ENCODE measurements at places on chromosomes 7 and 10.
A peak's percentile ranks its signal among the peaks of the same experiment; 100 is the strongest.

- DNase-seq: no peak
These were observed 3.7 kb upstream of the IFIT1B start for GRCh38 chr10:89373916-89374711.

GRCh38 chr7:47179812-47180515 is 401.9 kb downstream of the TNS3 start:
- DNase-seq: peak; percentile 2

DNA sequence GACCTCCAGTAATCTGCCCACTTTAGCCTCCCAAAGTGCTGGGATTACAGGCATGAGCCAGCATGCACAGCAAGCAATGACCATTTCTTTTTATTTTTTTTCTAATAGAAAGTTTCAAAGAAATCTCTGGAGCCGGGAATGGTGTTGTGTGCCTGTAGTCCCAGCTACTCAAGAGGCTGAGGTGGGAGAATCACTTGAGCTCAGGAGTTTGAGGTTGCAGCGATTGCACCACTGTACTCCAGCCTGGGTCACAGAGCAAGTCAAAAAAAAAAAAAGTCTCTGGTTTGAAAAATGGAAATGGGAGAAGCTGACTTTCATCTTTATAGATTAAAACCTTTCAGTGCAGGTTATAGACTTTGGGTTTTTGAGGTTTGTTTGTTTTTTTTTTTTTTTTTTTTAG is 44.8 kb upstream of the KMT2E start:
- no peak for DNase-seq

DNA sequence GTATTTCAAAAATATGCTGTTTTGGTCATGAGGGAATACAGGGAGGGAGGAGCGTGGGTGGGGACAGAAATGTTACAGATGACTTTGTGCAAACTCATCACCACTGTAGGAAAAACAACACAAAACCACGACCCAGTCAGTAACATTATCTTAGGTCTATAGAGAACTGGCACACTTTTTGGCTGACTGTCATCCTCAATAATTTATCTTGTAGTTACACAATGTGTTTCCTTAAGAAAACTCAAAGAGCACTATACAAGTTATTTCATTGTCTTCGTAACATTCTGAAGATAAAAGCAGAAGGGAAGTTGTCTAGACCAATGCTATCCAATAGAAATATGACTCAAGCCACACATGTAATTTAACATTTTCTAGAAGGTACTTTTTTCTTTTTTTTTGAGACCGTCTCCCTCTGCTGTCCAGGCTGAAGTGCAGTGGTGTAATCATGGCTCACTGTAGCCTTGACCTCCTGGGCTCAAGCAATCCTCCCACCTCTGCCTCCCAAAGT is 16.9 kb upstream of the CDK14 start:
- no peak for DNase-seq

- DNase-seq: no peak
These were observed 14.3 kb downstream of the ADCY1 start for GRCh38 chr7:45588466-45588865.

GRCh38 chr7:17590221-17590620 is 291.8 kb downstream of the AHR start:
- DNase-seq: no peak

- DNase-seq: no peak
These were observed 13.8 kb upstream of the POT1 start for GRCh38 chr7:124943472-124943871.

GRCh38 chr10:11331726-11332125 is 279.7 kb downstream of the USP6NL start:
- no peak for DNase-seq

DNA sequence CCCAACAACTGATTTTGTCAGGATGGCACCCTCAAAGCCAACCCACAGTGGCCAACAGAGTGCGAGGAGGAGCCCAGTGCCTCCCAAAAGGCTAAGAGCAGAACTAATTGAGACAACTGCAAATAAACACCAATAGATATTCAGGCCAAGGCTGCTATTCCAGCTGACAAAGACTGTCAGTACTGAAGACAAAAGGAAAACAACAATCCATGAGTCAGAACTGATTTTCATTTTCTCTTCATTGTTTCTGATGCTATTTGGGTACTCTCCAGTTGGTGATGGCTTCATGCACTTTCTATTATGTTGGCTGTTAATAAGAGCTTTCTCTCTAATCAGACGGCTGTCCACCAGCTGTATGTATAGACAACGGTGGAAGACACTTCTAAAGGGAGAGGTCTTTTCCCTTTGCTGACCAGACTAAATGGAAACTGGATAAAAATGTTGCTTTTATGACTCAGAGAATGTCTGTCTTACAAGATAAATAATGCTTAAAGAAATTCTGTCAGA is 515.9 kb downstream of the PARD3 start:
- DNase-seq: no peak

GRCh38 chr7:87170828-87171227 is 18.6 kb downstream of the DMTF1 start:
- DNase-seq: no peak

GRCh38 chr7:16205466-16205865 is 215.9 kb downstream of the CRPPA start:
- DNase-seq: no peak

DNA sequence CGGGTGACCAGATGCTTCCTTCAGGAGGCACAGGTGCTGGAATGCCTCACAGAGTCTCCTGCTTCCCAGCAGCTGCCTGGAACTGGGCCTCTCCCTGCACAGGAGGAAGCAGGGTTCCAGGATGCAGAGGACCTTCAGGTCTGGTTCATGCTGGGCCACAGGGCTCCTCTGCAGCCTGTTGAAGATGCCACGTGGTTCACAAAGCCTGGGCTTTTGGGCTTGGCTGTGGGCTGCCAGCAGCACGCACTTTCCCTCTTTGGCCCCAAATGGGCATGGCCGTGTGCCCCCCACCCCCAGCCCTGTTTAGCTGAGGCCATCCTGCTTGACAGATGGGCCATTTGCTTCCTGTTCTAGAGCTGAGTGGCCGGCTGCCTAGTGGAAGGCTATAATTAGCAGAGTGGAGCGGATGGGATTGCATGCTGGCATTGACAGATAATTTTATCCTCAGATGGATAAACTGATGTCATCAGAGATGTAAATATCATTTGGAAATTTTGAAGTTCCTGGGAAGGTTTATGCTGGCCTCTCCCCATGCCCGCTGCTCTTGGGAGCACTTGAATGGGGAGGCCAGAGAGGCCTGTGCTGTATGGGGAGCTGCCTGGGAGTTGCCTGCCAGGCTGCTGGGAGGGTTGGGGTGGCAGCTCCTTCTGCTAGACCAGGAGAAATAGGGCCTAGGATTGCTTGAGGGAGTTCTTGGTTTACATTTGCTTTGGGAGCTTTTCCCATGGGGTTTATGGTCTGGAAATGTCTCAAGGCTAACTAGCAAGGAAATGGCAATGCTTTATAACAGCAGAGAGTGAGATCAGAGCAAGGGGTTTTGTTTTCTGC is 28.2 kb downstream of the TSPAN15 start:
- no peak for DNase-seq

DNA sequence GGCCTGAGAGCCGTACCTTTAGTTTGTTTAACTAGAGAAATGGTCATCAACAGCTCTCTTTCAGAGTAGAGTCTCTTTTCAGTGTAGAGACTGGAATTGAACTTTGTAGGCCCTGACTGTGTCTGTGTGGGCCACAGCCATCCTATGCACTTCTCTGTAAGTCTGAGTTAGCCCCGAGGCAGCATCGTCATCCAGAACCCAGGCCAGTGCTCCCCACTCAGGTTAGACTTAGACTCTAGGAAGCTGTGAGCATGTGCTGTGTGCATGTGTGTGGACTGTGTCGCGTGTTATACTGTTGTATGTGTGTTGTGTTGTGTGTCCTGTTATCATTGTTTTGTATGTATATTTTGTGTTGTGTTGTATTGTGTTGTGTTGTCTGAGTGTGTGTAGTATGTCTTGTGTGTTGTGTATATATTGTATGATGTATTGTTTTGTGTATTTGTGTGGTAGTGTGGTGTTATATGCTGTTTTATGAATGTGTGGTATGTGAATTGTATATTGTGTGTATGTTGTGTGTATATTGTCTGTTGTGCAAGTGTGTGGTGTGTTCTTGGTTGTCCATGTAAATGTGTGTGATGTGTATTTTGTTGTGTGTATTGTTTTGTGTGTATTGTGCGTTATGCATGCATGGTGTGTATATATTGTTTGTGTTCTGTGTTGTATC is 18.1 kb upstream of the NCAPG2 start:
- DNase-seq: no peak

DNA sequence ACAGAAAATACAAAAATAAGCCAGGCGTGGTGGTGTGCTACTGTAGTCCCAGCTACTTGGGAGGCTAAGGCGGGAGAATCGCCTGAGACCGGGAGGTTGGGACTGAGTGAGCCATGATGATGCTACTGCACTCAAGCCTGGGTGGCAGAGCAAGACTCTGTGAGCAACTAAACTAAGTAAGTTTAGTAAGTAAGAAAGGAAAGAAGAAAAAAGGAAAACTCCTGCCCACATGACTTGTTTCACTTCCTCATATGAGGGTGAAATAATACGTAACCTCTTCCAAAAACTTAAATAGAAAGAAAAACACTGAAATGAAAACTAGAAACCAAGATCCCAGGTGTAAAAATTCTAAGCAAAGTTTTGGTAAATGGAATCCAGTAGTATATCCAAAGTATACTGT is 79.6 kb downstream of the LARP4B start:
- DNase-seq: no peak

DNA sequence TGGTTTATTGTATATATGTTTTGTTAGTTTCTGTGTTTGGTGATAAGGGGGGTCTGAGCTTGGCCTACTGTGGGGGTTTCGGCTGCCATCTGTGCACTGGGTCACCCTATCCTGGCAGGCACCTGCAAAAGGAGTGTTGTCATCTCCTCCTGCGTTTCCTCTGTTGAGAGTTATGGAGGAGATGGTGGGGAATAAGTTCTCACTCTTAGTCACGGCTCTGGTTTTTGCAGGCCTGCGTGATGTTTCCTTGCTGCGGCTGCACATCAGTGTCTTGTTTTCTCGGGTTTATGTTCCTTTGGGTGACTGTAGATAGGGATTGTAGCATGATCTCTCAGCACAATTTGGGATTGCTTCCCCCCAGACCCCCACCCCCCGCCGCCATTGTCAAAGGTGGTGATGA is 36.8 kb downstream of the CCM2 start:
- peak; percentile 32 for DNase-seq

DNA sequence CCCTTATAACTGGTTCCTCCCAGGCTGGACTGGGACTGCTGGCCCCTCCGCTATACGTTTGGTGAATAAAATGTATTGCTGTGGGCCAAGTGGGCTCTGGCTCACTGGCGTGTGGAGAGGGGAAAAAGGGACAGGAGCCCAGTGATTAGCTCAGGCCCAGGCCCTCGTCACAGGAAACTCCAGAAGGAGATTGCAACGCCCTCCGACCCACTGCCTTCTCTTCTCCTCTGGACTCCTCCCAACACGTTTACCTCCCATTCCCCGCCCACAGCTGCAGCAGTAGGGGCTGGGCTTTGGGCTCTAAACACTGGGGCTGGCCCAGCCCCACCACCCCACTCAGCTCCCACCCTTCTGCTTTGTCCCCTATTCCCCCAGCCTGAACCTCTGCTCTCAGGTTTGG is 173.9 kb downstream of the NEURL1 start:
- no peak for DNase-seq

DNA sequence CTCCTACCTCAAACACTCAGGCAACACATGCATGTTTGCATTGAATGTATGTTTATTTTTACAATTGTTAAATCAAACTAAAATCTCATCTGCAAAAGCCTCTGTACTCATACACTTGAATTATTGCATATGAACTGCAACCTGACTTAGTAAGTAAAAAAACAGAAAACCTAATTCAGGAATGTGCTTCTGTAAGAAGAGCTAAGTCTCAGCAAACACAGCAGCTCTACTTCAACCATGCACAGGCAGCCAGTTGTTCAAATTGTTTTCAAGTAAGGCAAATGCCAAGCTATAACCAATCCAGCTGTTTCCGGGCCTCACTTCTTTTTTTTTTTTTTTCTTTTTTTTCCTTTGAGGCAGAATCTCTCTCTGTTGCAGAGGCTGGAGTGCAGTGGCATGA is 93.5 kb upstream of the MALRD1 start:
- DNase-seq: no peak

GRCh38 chr7:50304911-50305582 is 531 bp downstream of the IKZF1 start:
- peak; percentile 59 for DNase-seq

DNA sequence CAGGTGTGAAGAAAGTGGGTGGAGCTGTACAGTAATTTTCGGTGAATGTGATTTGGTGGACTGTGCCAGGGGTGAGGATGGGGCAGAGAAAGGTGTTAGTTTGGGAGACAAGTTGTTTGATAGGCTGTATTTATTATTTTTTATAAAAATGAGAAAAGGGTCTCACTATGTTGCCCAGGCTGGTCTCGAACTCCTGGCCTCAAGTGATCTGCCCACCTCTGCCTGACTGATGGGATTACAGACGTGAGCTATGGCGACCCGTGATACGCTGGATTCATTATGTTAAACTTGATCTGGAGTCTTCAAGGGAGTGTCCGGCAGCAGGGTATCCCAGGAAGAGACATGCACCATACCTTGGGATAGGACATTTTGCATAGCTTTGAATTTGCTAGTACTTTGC is 1.3 kb downstream of the KAT6B start:
- no peak for DNase-seq

DNA sequence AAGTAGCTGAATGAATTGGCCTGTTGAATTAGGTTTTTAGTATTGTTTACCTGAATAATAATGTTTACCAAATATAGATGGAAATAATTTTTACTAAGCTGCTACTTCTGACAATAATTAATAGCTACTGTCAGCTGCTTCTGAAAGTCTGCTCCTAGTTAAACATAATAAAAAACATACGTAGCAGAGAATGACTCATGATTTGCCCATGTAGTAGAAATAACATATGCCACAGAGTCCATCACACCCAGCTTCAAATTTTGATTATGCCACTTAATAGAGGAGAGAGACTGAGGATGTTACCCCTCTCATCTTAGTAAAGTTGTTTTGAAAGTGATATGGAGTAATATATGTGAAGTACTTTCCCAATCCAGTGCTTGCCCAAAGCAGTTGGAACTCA is 57.6 kb upstream of the MDFIC start:
- DNase-seq: no peak

DNA sequence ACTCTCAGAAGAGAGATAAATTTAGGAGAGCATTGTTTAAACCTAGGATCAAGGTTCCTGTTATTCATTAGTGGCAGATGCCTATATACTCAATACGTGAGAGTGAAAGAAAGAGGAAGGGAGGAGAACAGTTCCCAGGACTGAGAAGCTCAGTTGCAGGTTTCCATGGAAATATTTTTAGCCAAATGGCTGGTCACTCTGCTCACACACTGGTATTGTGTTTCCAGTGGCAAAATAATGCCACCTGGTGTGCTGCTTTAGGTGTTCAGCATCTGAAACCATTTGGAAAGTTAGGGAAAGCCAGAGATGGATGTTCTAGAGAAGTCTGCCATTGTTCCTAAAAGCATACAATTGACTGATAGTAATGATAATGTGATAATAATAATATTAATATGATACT is 827.7 kb downstream of the SORCS3 start:
- DNase-seq: no peak

Measured in activated T-cell treated with anti-CD3 and anti-CD28 coated beads, Interleukin-2, amount 50 U/mL, for 72 hours (primary cell).